Kidney (tissue), 22 donors: ENCODE measurements at places on chromosomes 7 and 10.

GRCh38 chr7:46859963-46860475, 721.9 kb downstream of the TNS3 start:
- DNase-seq, result peak; percentile 10

GRCh38 chr10:11035301-11035991, 17.8 kb downstream of the CELF2 start:
- DNase-seq, result no peak

DNA sequence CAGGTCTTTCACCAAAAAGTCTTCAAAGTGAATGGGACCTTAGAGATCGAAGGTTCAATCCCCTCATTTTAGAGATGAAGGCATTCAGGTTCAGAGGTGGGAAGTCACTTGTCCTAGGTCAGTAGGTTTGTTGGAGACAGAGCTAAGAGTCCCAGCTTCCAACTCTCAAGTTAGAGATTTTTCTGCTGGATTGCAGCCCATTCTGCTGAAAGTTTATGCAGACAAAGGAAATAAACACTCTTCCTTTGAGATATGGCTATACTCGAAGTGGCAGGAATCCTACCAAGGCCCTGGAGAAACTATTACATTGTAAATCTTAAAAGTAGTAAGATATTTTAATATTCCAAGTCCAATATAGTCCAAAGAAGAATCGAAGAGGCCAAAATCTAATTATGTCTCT, 64.4 kb downstream of the LYZL1 start:
- no peak for DNase-seq

DNA sequence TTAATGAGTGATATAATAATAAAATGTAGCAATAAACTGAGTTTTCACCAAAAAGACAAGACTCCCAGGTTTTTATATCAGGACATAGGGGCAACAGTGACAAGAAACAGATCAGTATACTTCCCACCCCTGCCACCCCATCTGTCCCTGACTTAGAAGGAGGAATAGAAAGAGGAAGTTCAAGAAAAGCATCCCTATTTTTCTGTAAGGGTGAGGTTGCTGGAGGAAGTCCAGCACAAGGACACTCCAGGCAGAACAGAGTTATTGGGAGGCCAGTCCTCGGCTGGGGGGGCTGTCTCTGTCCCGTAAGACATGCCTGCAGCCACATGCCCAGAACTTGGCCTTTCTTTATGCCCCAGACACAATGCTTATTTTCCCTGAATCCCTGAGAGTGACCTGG, 16.5 kb upstream of the TLX1 start:
- DNase-seq, result no peak

- DNase-seq, result peak; percentile 3
Observed at GRCh38 chr7:97798046-97799019, 66.4 kb downstream of the TAC1 start.

GRCh38 chr10:127977357-127978009, 70.6 kb downstream of the PTPRE start:
- DNase-seq, result peak; percentile 94

DNA sequence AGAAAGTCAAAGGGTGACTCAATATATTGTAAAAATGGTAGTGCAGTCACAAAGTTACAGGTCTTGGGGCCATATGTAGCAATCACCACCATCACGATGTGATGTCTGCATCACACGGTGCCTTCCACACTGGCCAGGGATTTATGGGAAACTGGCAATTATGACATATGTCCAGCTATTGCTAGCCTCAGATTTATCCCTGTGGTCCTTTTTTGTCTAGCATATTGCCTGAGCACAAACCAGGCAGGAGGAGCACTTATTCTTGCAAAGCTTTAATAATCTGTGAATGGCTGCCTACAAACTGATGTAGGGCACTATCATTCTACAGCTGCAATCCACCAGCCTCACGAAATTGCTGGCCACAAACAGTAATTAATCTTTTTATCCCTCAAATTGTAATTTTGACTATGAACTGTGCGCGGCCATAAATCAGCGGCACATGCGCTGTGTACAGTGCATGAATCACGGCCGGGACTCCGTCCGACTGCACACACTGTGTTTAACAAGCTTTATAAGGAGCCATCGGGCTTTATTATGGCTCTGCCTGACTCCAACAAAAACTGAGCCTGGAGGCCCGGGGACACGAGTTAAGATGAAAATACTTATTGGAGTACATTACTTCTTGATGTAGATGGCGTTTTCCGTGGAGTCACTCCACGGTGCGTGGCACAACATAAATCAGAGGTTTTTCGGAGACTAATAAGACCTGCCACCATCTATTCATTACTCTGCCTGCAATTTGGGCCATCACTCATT, 115.2 kb downstream of the EBF3 start:
- DNase-seq, result peak; percentile 24

- no peak for DNase-seq
Observed at GRCh38 chr10:49141541-49142332, 7.9 kb upstream of the FAM170B start.

- DNase-seq, result peak; percentile 79
Observed at GRCh38 chr7:117119192-117119924, 166.1 kb downstream of the ST7 start.

GRCh38 chr7:102119213-102119651, 167.4 kb upstream of the SH2B2 start:
- no peak for DNase-seq

GRCh38 chr7:106864298-106865081, 592 bp upstream of the PIK3CG start:
- no peak for DNase-seq

DNA sequence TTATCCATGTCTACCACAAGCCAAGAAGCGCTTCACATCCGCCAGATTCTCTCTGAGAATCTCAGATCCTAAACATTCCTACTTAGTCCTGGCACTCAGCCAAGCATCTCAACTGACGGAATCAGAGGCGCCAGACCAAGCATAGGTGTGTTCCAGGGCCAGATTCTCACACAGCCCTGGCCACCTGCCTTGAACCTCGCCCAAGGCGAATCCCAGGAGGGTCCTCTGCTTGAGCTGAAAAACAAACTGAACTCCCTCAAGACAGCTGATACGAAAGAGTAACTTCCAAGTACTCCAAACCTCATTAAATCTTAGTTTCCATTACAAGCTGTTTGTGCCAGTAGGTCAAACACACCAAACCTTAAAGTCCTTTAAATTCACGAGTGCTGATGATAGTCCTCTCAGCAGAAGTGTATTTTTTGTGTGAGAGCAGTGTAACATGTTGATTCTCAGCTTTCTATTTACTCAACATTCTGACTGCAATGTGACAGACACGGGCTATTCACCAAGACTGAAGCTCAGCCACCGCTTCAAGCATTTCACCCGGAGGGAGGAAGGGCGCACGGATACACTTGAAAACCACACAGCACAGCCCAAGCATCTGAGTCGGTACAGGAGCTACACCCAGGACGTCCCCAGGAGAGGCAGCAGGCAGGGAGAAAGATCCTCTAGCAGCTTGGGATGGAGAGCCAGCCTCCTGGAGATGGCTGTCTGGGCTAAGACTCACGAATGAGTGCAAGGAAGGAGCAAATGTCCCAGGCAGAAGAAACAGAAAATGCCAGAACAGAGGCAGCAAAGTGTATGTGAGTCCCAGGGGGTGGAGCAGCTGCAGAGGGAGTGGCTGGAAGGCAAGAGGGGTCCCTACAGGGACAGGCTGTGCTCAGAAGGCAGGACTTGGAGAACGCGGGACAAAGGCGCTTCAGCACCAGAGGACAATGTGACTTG, 6.0 kb downstream of the PARD3 start:
- peak; percentile 89 for DNase-seq

- DNase-seq, result no peak
Observed at GRCh38 chr10:43686414-43686813, 37.7 kb upstream of the ZNF32 start.

DNA sequence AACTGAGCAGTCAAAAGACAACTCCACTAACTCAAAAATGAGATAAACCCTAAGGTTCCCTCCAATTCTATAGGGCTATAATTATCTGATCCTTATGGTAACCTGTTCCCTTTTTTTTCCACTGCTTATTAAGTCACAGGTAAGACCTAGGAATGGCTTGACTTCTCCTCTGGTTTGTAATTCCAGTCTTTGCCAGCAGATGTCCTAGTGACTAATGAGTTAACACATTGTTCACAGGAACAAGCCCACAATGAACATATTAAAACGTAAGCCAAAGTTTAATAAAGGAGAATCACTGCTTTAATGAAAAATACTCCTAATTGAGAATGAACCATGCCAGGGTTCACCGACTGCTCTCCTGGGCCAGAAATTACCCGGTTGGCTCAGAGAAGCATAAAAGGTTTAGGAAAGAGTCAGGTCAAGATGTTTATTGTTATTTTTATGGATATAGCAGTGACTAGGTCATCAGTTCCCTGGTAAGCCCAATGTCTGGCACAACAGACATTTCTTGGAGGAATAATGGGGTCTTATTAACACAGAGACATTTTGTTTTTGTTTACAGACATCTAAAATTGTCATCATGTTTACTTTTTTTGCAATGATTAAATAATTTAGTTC, 120.1 kb downstream of the ELAPOR2 start:
- DNase-seq, result no peak

- DNase-seq, result peak; percentile 84
Observed at GRCh38 chr10:119412244-119413092, 130.1 kb downstream of the RGS10 start.

GRCh38 chr10:97532935-97533671, 34.4 kb downstream of the UBTD1 start:
- DNase-seq, result peak; percentile 85
